ENCODE measurements at places on chromosomes 4 and X.
A peak's percentile ranks its signal among the peaks of the same experiment; 100 is the strongest.

DNA sequence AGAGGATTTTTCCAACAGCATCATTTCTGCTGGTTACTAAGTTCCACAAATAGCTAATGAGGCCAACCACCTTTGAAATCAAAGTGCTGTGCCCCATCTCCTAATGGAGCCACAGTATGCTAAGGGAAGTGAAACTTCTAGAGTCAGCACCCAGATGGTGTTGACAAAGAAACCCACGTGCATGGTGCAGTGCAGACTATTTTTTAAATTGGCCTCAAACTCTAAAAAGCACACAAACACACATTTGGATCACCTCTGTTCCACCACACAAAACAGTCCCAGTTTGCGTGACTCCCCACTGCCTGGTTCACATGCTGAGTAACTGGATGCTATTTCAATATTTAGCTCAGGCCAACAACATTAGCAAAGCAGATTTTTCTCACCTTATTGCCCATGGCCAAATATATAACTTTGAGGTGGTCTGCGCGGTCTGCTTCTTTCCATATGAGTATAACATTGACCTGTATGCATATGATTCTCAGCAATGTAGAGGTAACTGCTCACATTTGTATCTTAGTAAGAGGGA is 69.9 kb downstream of the AMELX start:
- no peak for DNase-seq

DNA sequence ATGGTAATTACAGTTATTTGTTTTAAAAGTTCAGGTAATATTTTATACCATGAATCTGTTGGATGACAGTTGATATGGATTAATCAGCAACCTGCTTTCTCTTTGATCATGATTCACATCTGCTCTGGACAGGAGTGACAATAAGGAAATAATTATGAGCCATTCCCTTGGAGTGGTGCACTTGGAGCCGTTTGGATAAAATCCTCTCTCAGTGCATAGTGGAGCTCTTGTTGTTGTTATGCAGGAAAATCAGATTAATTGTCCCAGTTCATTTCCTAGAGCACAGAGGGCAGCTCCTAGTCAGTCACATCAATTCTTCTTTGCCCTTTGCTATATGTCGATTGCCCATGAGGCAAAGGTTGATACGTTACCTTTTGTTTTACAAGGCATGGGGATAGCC is 668.3 kb upstream of the NR3C2 start:
- no peak for DNase-seq

GRCh38 chrX:47576021-47576898 is 6.0 kb upstream of the TIMP1 start:
- no peak for DNase-seq

GRCh38 chrX:38473701-38474100 is 87.6 kb upstream of the TSPAN7 start:
- no peak for DNase-seq

DNA sequence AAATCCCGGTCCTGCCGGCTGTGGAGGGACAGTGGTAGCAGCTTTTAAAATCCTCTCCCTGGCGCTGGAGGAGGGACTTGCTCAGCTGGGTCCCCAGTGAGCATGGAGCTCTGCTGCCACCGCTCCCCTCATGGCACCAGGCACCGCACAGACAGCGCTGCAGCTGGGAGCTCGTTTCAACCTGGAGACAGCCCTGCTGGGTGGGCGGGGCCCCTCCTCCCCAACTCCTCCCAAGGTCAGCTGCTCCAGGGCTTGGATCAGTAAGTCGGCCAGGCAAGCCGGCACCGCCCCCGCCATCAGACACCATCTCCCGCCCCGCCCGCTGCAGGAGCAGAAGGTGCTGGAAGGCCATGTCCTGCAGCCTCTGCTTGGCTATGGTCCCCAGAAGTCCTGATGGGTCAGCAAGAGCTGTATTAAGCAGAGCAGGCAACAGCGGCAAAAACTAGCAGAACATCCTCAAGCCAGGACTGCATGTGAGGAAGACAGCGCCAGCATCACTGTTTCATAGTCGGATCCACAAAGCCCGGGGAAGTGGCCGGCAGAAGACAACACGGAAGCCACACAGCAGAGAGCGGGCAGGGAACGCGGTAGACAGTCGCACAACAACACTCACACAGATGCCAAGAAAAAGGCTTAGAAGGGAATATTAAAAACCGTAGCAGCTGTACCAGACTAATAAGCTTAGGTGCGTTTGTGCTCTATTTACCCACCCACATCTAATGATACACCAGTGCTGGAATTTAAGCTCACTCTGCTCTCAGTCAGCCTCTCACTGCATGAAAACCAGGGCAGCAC is 16.2 kb downstream of the ZFYVE28 start:
- DNase-seq: peak; percentile 91

- no peak for DNase-seq
Observed at GRCh38 chr4:140368686-140369085, 4.8 kb upstream of the SCOC start.

DNA sequence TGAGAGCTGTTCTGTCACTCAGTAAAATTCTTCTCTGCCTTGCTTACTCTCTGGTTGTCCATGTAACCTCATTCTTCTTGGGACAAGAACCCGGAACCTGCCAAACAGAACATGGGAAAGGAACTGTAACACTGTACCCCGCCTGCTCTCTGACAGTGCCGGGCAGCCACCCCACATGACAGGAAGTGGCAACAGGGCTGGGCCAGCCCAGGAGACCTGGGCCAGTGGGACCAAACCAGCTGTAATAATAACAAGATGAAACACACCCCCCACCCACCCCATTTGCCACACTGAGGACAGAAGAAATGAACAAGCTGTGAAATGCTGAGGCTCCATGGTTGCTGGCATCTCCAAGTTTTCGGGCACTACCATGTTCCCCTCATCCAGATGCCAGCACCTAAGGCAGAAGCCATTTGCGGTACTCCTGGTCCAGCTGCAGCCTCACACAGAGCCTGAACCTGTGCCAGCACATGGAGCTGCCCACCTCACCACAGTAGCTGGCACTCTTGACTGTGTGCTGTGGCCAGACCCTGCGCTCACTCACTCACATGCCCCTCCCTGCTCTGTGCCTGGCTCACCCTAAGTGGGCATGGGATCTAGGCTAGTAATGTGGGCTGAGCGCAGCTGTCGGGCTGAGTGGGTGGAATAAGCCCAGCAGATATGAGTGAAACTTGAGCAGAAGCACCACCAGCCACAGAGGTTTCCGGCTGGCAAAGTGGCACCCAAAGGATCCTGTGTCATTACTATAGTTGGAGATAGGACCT is 126.2 kb upstream of the UGT8 start:
- no peak for DNase-seq

- no peak for DNase-seq
Observed at GRCh38 chr4:2598511-2599303, 62.3 kb downstream of the FAM193A start.

DNA sequence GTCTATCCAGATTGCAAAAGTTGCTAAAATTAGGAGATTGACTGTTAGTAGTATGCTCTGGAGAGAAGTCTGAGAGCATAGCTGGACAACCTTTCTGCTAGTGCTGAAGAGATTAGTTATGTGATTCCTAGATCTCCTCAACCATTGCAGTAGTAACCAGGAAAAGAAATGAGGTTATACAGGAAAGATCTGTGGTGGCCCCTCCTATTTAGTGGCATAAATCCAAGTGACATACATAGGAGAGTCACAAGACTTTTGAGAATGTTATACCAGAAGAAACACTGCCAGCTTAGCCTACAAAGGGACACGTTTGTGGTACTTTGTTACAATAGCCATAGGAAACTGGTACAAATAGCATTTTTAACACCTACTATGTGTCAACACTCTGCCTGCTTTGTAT is 105.2 kb downstream of the ATP10D start:
- DNase-seq: no peak

GRCh38 chrX:9324676-9325075 is 140.2 kb upstream of the TBL1X start:
- no peak for DNase-seq

GRCh38 chr4:109908731-109909130 is 4.0 kb upstream of the EGF start:
- DNase-seq: no peak

- DNase-seq: no peak
Observed at GRCh38 chr4:158906073-158906472, 137.2 kb downstream of the FNIP2 start.

GRCh38 chr4:51831133-51831532 is 11.8 kb upstream of the DCUN1D4 start:
- peak; percentile 61 for DNase-seq

DNA sequence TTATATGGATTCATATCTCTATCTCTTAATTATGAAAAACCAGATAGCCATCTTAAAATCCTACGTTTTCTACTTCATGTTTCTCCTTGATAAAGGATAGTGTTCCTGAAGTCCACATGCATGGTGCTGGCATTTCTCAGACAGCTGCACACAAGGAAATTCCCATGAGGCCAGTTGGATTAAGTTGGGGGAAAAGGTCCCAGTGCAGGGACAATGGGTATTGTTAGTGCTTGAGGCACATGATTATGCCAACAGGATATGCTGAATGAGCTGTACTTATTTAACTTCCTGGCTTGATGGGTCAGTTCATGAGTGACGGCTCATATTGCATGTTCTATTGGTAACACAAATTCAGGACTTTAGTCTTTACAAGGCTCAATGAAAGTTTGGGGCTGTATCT is 913.9 kb upstream of the NDST4 start:
- DNase-seq: no peak

DNA sequence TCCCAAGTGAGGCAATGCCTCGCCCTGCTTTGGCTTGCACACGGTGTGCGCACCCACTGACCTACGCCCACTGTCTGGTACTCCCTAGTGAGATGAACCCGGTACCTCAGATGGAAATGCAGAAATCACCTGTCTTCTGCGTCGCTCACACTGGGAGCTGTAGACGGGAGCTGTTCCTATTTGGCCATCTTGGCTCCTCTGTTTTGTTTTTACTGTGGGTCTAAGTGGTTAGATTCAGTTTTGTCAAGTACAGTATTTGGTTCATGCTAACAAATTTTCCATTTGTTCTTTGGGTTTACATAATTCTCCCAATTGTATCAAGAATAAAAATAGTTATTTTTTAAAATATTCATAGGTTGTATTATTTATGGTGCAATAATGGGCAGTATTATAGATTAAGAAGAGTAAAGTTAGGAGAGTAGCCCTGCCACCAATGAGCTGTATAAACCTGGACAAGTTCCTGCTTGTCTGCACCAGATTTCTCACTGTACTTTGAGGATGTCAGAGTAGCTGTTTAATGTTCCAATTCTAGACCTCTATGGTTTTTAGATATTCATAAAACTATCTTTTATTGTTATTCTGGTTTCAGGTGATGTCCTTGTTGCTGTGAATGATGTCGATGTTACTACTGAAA is 23.4 kb downstream of the INTU start:
- DNase-seq: no peak

- DNase-seq: no peak
Observed at GRCh38 chr4:20813700-20814099, 113.4 kb downstream of the PACRGL start.

DNA sequence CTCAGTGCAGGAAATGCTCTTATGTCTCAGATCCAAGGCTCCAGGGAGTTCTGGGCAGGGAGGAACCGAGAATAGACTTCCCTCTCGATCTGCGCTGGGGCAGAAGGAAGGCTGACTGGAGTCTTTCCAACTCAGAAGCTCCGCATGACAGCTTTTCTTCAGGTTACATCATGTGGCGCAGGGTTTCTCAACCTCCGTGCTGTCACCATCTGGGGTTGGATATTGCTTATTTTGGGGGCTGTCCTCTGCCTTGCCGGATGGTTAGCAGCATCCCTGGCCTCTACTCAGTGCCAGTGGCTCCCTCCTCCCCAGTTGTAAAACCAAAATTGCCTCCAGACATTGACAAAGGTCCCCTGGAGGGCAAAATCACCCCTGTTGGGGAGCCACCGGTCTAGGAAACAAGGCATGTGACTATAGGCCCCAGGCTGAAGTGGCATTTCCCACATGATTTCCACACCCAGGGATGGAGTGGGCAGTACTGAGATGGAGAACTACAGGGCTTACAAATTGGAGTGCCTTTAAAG is 21.4 kb downstream of the REELD1 start:
- no peak for DNase-seq

Measured in nephron progenitor cell (in vitro differentiated cells).